ENCODE measurements at places on chromosomes 12 and 14.
A peak's percentile ranks its signal among the peaks of the same experiment; 100 is the strongest.

DNA sequence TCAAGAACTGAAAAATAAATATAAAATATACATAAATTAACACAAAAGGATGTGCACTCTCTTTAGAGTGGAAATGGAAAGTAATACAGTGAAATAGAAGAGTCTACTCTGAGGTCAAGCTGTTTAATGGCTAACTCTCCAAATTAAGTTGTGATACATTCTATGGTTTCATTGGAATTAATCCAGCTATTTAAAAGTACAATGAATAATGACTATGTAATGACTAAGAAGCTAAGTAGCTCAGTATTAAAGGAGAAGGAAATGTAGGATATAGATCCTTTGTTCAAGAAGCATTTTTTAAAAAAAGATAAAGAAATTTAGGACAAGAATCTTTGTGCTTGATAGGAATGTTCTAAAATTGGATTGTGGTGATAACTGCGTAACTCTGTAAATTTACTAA, 85.3 kb downstream of the LRP6 start:
- DNase-seq, result no peak

DNA sequence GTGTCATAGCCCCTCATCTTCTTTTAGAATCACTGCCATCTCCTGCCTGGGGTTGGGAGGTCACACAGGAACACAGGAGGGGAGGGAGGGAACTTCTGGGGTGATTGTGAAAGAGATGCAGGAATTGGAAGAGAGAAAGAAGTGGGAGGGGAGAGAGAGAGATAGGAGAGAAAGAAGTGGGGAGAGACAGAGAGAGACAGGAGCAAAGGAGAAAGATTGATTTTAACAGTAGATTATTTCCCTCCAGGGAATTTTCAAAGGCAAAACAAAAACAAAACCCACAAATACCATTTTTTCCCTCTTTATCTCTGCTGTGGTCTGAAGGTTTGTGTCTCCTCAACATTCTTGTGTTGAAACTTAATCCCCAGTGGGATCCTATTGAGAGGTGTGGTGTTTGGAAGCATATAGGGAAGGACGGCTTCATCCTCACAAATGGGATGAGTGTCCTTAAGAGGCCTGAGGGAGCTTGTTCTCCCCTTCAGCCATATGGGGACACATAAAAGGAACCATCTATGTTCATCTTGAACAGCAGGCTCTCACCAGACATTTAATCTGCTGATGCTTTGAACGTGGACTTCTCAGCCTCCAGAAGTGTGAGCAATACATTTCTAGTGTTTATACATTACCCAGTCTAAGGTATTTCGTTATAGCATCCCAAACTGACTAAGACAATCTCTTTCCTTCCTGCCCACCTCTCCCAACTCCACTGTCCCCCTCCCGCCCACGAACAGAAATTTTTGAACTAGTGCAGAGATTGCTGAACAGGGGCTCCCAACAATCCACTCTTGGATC, 134.9 kb upstream of the MAX start:
- DNase-seq, result no peak

GRCh38 chr12:116765271-116765670, 27.2 kb downstream of the RNFT2 start:
- DNase-seq, result no peak

DNA sequence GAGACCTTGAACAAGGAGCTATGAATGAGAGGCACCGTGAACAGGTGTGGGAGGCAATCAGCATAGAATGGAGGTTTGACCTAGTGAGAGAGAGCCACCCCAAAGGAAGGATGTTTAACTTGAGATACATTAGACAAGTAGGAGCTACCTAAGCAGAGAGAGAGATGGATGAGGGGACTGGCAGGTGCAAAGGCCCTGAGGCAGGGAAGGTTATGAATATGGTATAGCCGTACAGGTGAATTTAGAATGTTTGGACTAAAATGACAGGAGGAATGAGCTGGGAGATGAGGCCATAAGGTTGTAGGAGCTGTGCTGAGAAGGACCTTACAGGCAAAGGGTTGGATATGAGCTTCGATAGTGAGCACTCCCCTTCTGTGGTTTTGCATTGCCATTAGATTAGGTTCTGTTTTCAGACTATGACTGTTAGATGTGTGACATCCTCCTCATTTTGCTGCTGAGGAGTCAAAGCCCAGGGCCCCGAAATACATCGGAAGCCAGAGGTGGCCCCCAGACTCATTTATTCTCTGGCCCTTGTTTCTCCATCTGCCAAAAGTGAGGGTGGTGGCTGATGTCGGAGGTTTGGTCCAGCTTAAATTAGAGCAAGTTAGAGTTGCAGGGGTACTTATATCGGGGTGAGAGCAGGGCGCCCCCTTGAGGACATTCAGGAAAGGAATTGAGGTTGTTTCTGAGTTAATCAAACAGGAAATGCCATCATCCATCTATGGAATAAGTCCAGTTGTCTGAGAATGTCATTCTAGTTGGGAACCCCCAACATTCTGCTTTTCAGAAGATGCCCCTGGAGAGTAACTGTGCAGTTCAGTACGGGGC, 29.4 kb downstream of the SLC24A4 start:
- no peak for DNase-seq

DNA sequence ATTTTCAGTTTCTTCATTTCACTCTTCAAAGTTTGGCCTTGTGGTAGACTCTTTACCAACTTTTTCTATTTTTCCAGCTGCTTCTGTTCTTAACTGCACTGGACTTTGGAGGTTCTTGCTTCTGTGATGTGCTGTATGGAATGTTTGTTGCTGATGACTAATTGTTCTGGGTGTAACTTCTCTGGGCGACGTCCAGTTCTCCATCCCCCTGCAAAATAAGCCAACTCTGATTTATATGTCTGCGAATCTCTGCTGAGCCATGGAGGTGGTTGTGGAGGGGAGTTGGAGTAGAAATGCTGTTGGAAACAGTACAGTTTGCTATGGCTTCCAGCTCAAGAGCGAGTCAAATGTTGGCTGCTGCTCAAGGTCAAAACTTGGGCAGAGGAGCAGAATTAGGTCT, 113.9 kb upstream of the DYRK2 start:
- DNase-seq, result no peak

GRCh38 chr12:793037-793436, 40.7 kb downstream of the WNK1 start:
- no peak for DNase-seq

GRCh38 chr14:51616724-51617409, 34.8 kb upstream of the FRMD6 start:
- DNase-seq, result no peak

DNA sequence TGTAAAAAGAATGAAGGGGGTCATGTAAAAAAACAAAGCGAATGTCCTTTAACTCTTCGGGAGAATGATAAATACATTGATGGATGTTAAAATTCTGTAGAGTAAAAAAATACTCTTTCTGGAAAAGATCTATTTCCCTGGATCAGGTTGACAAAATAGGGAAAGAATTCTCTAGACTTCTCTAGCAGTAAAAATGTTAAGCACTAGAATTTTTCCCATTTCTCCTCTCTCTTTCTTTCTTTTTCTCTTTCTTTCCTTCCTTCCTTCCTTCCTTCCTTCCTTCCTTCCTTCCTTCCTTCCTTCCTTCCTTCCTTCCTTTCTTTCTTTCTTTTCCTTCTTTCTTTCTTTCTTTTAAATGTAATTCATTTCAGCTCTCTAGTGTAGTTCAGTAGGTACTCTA, 552.5 kb downstream of the LRFN5 start:
- no peak for DNase-seq

DNA sequence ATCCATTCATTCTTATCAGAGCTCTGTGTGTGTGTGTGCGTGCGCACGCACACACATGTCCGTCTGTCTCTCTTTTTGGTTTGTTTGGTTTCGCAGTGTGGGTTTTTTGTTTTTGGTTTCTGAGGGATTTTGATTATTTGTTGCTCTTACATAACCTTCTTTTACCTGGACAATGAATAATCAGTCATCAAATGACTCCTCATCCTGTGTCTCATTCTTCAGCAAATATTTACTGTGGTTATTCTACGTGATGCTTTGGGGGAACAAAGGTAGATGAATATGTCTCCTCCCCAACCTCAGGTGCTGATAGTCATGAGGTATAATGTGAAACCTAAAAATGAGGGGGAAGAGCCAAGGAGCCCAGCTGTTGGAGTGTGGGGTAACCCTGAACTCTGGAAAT, 92.4 kb downstream of the SAMD4A start:
- DNase-seq, result no peak

- DNase-seq, result no peak
These were observed 15.8 kb upstream of the TMTC1 start for GRCh38 chr12:29799591-29799990.

DNA sequence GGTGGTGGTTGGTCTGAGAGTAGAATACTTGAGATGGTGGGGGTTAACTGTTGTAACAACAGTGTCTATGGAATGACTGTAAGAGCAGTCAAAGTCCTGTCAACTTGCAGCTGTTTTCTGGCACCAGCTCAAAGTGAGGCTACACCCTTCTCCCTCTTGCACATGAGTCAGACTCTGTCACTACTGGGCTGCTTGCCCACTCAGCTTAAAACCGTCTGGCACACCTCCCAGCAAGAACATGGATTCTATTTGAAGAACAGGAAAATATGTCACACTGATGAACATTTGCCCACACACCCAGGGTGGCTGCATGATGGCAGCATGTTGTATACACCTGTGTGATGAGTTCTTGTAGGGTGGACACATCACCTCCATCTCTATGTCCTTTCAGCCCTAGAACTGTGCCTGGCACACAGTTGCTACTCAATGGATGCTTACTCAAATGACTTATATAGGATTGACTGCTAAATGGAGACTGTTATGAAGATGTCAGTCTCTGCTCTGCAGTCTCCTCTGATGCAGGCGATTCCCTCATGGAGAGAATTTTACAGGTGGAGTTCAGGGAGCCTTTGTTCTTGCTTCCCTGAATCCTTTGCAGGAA, 19.3 kb upstream of the SERPINA6 start:
- no peak for DNase-seq

- DNase-seq, result peak; percentile 29
These were observed 70.3 kb downstream of the COX16 start for GRCh38 chr14:70289138-70289537.

All from CD4-positive, alpha-beta T cell treated with Interleukin-21 for 1 hour (primary cell).